Bone marrow (tissue), 2 donors: ENCODE measurements at places on chromosomes 1 and 21.

- no peak for DNase-seq
These were observed 9.7 kb downstream of the MACF1 start for GRCh38 chr1:39214021-39214713.

GRCh38 chr1:240737766-240738265, 125.9 kb upstream of the GREM2 start:
- no peak for DNase-seq

DNA sequence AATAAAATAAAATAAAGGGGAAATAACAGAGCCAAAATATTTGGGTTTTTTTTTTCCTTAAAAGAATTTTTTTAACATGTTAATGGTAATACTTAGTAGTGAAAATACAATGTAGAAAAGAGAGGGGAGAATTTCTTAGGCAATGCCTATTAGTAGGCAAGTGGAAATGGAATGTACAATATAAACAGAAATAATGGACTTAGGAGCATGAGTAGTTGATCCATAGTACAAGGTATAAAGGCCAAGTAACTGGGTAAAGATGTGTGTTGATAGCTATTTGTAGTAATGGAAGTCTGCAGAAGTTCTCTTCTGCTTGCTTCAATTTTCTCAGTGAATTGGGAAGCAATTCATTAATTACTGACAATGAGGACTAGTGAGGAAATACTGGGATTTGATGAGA, 34.4 kb downstream of the TESK2 start:
- DNase-seq: no peak

GRCh38 chr1:15156807-15157380, 3.3 kb downstream of the TMEM51 start:
- DNase-seq: no peak

DNA sequence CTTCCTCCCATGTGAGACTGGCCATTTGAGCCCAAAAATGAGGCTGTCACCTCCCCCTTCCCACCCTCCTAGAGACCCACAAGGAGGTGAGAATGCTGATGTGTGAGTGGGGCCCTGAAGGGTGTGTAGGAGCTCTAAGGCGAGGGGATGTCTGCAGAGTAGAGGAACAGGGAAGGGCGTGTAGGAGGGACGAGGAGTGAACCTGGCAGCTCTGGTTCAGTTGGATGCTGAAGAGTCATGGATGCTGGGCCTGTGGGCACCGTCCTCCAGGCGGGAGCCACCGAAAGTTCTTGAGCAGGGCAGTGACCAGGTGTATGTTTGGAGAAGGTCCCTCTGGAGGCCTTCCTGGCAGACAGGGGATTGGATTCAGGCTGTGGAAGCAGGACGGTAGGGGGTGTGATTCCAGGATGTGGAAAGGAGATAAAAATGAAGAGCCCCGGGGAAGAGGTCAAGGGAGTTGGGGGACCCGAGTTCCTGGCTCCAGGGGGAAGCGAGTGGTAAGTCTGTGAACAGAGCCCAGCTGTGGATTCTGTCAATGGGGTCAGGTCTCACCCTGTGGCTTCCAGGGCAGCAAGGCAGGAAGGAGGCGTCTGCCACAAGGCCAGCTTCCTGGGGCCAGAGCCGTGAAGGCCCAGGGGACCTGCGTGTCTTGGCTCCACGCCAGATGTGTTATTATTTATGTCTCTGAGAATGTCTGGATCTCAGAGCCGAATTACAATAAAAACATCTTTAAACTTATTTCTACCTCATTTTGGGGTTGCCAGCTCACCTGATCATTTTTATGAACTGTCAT, 7.9 kb downstream of the SAMD11 start:
- DNase-seq: no peak
